ENCODE measurements at places on chromosomes 2 and 18.

DNA sequence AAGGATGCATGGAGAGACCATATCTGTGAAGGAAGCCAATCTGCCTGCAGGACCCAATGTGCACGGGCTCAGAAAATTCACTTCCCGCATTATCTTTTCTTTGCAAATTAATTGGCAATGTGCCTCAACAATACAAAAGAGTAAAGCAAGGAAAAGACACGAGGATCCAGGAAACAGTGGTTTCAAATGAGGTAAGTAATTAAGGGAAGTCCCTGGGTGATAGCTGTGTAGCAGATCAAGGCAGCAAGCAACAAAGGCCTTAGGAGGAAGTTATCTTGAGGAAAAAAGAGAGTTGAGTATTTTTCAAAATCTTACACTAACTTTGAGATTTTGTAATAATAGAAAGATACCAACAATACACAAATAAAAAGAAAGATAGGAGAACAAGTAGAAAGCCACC lies 44.3 kb upstream of the TGIF1 start:
- DNase-seq, result no peak

- no peak for DNase-seq
These were observed 111.2 kb downstream of the TFCP2L1 start for GRCh38 chr2:121173806-121174205.

GRCh38 chr2:238974081-238974480 lies 126.2 kb downstream of the TWIST2 start:
- no peak for DNase-seq

DNA sequence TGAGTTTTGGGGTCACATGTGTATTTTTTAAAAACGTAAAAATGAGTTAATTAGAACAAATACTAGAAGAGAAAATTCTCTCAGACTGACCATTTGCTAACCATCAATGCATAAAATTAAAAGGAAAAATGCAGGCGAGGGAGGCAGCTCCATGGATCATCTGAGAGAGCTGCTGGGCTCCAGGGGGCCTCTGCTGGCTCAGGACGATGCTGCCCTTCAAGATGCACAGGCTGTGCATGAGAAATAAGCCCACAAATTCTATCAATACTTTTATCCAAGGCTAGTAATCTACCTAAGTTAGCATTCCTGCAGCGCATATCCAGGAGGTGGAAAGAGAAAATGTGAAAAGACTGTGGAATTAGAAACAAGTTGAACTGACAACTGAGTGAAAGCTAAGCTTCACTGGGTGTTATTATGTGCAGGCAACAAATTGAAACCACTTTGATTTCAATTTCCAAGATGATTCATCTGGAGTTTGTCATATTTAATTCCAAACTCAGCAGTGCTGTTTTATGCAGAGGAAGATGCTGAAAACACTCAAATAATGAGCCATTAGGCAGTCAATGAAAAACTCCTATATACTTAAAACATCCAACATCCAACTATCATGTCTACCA lies 261.1 kb downstream of the NBAS start:
- no peak for DNase-seq

- no peak for DNase-seq
These were observed 201.0 kb downstream of the CAMKMT start for GRCh38 chr2:44562737-44563136.

- no peak for DNase-seq
These were observed 44.4 kb upstream of the CTLA4 start for GRCh38 chr2:203823173-203823572.

GRCh38 chr2:134183679-134184078 lies 70.2 kb upstream of the MGAT5 start:
- no peak for DNase-seq

- no peak for DNase-seq
These were observed at the start of gene MTA3 for GRCh38 chr2:42568401-42569115. TSS of gene MTA3 (plus strand) at chr2:42568632. CDS start at chr2:42568746, 114 bp downstream.

DNA sequence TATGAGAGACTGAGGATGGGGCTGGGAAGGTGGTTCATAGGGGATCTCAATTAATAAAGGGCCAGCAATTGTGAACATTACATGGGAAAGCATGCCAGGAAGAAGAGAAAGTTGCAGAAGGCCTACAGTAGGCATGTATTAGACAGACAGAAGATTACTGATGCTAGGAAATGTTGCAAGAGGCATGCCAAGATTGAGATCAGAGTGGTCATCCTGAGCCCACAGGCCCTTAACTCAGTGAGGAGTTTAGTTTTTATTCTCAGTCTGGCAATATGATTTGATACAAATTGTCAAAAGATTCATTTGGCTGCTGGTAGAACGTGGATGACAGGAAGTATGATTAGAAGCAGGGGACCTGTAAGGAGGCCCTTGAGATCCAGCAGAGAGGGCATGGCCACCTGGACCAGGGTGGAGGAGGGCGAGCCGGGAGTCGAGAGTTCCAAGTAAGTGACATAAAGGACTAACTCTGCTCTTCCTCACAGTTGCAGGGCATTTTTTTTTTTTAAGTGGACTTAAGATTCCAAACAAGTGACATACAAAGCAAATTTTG lies 54.9 kb downstream of the EPHA4 start:
- DNase-seq, result no peak

GRCh38 chr2:185828326-185828725 lies 89.7 kb downstream of the FSIP2 start:
- no peak for DNase-seq

- no peak for DNase-seq
These were observed 2.2 kb upstream of the DSC2 start for GRCh38 chr18:31104444-31104843.

GRCh38 chr2:170139276-170139967 lies 38.5 kb upstream of the MYO3B start:
- DNase-seq, result no peak

GRCh38 chr2:1476617-1477195 lies 63.4 kb downstream of the TPO start:
- DNase-seq, result no peak

DNA sequence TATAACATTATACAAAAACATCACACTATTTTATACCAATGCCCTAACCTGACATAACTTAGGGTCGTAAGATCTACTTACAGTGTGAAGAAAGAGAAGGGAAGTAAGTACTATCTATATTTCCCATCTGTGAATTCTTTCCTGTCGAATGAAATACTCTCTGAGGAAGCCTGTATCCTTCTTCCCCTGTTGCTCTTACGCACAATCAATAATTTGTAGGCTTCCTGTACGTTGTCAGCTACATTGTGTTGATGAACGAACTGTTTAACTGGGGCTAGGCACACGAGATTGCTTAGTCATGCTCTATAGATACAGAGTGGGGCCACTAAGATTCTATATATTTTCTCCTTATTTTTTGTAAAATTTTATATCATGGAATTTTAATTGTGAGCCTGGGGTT lies 1125.0 kb upstream of the CELF4 start:
- no peak for DNase-seq

DNA sequence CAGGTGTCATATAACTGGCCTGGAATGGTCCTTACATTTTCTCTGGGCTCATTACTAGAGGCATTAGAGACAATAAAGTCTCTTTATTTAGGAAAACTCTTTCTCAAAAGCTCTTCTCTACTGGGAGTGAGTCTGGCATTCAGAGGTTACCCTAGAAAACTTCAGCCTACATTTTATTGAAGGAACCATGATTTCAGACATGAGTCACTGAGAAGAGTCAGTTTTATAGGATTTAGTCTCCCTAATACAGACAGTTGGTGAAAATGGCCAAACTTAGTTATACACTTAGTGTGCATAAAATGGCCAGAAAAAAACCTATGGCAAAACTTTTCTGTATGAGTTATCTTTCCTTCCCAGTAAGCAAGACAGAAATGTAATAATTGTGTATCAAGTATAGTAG lies 689.4 kb downstream of the ZEB2 start:
- DNase-seq, result no peak

DNA sequence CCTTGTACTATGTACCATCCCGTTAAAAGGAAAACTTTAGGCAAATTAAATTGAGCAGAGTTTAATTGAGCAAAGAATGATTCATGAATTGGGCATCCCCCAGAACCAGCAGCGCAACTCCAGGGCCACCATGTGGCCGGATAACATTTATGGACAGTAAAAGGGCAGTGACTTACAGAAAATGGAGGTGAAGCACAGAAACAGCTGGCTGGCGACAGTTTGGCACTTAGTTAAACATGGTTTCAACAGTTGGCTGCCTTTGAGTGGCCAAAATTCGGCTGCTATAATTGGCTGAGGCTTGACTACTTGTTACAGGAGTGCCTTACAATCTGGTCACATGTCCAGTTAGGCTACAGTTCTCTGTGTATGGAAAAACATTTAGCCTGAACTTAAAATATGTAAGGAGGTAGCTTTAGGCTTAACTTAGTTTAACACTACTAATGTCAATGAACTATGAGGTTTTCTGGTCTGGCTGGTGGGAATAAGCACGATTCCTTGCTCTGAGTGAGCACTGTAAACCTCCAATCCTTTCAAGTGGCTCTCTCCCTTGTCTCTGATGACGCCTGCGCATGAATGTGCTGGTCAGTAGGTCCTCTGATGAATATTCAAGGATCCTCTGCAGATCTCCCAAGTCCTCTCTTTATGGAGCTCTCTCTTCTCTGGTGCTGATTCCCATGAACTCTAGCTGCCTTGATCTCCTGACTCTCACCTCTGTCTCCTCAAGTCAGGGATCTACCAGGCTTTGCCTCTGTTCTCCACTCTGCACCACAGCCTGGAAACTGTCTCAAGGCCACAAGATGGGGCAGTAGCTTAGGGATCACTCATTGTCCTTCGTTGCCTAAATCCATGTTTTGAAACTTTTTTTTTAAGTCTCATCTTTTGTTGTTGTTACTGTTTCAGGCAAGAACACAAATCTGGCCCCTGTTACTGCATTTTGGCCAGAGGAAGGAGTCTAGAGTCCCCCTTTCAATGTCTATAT lies 24.4 kb upstream of the RAB31 start:
- DNase-seq, result no peak

GRCh38 chr2:156474401-156474800 lies 38.2 kb downstream of the GPD2 start:
- no peak for DNase-seq

DNA sequence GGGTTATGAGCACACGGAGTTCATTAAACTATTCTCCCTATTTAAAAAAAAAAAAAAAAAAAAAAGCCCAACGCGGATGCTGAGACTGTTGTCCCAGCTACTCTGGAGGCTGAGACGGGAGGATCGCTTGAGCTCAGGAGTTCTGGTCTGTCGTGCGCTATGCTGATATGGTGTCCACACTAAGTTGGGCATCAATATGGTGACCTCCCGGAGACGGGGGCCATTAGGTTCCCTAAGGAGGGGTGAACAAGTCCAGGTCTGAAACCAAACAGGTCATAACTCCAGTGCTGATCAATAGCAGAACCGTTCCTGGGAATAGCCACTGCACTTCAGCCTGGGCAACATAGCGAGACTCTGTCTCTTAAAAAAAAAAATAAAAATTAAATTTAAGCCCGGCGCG lies 12.9 kb upstream of the ANKRD53 start:
- no peak for DNase-seq

- DNase-seq, result no peak
These were observed 155.8 kb downstream of the SH3RF3 start for GRCh38 chr2:109284826-109285225.

- no peak for DNase-seq
These were observed 18.8 kb upstream of the MRPL33 start for GRCh38 chr2:27752551-27753237.

DNA sequence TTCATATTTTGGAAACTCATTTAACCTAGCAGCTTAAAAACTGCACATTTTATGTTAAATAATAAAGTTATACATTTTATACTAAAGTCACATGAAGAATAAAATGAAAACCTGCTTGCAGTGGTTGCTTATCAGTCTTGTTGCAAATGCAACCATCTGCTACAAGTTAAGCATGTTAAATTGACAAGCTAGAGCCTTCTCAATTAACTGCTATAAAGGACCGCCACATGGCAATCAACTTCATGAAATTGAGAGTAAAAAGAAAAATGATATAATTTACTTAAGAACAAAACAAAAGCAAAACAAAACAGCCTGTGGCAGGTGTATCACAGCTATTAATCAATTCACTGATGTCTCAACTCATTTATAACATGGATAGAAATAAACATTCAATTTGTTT lies 78.7 kb downstream of the RTTN start:
- no peak for DNase-seq

- peak; percentile 71 for DNase-seq
These were observed 14.8 kb upstream of the C2orf66 start for GRCh38 chr2:196823750-196824522.

DNA sequence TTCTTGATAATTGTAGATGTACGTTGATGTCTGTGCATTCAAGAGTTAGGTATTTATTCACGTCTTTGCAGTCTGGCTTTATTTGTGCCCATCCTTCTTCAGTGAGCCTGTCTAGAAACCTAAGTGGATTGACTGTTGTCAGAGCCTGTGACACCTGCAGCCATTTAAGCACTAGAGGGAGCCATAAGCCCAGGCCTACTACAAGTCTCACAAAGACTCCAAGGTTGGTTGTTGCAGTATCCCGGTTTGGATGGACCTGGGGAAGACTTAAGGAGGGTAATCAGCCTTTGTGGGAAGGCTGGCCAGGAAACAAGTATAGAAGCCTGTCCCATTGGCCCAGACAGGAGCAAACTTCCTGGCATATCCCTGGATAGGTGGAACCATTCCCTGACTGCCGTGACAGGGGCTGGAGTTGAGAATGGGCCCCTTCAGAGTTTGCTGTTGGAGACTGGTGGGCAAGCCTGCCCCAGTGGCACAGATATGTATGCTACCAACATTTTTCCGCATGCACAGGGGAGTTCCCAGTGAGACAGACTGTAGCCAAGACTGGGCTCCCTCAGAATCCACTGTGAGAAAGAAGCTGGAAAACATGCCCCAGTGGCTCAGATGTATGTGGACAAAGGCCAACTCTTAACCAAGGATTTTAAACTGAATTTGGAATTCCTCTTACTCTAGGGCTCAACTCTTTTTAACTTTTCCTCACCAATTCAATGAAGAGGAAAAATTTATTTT lies 9.3 kb upstream of the LRRC30 start:
- DNase-seq, result peak; percentile 9

DNA sequence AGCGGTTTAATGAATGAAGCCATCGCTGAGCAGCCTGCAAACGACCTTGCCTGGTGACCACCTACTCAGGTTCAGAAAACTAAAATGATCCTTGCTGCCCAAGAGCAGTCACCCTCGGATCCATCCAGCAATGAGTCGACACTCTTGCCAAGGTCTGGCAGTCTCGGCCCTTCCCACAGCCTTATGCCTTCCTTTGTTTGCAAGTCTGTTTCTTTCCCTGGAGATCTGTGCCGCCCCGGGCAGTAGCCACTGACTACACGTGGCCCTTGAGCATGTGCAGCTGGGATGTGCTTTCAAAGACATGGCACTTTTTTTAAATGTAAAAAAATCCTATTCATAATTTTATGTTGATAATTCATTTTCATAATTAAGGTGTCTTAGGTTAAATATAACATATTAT lies 37.2 kb upstream of the SLC35G4 start:
- DNase-seq, result no peak
